ENCODE measurements at places on chromosomes 12 and 14.

DNA sequence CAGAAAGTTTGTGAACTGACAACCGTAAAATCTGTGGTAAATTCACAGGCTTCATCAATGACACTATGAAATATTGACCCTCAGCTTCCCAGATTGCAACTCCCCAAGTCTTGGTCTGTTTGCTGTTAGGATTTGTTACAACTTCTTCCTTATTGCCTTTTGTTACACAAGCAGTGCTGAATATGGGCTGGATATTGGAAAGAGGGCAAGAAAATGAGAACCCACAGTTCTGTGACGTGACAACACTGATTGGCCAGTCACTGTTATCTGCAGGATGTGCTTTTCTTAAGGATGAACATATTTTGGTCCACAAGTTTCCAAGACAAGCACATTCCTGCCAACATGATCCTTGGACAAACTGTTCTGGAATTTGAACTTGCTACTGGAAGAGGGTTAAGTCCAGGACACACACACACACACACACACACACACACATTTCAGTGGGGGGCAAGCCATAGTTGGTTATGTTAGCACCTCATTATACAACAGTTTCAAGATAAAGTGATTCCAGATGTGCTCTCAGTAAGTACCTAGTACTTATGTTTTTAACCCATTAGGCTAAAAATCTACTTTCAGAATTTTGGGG is 16.6 kb upstream of the SLC38A2 start:
- DNase-seq, result no peak

DNA sequence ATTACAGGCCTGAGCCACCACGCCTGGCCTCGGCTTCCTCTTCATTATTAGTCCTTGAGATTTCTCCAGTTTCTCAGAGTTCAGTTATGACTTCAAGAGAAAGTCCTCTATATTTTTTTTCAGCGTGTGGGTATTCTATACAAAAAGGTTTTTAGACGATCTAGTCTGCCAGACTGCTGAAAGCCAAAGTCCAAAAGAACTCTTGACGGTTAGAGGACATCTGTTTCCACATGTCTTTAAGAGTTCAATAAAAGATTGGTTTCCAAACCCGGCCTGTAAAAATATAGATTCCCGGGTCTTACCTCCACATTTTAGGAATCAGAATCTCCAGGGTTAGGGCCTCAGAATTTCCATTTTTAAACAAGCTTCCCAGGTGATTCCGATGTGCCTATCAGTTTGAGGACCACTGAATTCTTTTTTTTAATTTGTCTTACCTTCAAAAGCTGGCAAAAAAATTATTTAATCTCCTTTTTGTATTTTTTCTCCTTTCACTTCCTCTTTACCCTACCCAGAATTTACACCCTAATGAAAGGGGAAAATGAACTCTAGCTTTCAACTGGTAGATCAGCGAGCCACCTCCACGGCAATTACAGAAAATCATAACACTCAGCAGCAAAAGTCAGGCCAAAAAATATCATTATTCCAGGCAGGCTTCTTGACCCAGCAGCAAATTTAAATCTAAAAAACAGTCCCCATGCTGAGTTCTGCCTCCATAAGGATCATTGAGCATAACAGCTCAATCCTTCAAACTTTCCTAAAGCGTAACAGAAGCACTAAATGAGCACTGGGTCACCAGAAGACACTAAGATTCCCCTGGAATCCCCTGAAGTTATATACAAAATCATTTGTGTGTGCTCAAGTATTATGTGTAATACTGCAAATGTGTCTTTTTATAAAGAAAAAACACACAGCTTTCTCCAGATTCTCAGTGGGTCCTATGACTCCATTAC is 8.7 kb downstream of the NT5DC3 start:
- DNase-seq, result peak; percentile 17

GRCh38 chr14:55418411-55418810 is 6.8 kb upstream of the ATG14 start:
- DNase-seq, result no peak

DNA sequence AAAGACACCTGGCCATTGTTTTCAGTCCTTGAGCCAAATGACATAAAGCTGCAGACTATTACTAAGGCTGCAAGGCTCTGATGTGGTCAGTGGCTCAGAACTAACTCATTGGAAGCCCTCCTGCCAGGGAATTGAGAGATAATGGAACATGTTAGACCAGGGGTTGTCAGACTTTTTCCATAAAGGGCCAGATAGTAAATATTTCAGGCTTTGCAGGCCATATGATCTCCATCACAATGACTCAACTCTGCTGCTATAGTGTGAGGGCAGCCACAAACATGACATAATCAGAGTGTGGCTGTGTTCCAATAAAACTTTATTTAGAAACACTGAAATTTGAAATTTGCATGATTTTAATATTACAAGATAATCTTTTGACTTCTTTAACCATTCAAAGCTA is 140.3 kb downstream of the TMEM30B start:
- DNase-seq, result no peak

DNA sequence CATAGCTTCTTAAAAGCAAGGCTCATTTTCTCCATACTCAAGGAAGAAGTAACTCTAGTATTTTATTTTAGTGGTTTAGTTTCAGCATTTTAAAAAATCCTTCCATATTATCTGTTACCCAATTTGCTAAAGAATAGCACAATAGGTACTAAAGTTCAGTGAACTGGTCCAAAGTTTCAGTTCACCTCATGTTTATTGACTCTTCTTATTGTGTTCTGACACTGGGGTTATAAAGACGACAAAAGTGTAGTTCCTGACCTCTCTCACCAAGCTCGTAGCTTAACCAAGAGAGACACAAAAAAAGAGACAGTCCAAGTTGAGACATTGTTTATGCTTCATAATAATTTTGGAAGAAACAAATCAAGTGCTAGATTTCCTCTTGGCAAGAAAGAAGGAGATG is 40.8 kb upstream of the SLC38A2 start:
- no peak for DNase-seq

DNA sequence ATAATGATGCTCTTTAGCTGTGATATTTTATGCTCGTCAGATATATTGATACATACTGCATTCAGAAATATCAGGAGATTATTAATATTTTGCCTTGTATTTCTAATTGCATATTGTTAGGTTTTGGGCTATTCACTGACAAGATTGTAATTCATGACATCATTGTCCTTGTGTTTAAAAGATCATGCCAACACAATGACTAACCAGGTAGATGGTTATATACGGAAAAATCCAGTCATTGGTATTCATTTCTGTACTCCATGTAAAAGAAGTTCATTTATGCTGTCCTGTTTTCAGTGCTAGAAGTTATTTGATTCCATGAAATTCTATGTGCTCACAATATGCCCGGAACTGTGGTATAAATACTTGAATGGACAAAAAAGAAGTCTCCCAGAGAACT is 107.5 kb downstream of the KITLG start:
- no peak for DNase-seq

DNA sequence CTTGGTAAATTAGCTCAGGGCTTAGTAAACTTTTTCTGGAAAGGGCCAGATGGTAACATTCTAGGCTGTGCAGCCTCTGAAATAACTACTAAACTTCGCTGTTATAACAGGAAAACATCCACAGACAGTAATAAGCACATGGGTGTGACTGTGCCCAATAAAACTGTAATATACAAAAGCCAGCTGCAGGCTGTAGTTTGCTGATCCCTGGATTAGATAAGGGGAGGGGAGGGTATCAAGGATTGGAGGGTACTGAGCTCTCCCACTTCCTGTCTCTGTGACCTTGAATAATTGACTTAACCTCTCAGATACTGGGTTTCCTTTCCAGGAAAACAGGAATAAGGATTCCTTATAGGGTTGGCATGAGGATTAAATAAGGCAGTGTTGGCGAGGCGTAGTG is 81.2 kb downstream of the CCDC60 start:
- DNase-seq, result no peak

Measured in OCI-LY7 (cell line).